M059J (cell line): ENCODE measurements at places on chromosomes 1 and 21.

GRCh38 chr1:4108758-4109627, 208.9 kb upstream of the C1orf174 start:
- DNase-seq, result no peak

- DNase-seq, result peak; percentile 82
Observed at GRCh38 chr21:36162631-36163030, 6.0 kb downstream of the DOP1B start.

DNA sequence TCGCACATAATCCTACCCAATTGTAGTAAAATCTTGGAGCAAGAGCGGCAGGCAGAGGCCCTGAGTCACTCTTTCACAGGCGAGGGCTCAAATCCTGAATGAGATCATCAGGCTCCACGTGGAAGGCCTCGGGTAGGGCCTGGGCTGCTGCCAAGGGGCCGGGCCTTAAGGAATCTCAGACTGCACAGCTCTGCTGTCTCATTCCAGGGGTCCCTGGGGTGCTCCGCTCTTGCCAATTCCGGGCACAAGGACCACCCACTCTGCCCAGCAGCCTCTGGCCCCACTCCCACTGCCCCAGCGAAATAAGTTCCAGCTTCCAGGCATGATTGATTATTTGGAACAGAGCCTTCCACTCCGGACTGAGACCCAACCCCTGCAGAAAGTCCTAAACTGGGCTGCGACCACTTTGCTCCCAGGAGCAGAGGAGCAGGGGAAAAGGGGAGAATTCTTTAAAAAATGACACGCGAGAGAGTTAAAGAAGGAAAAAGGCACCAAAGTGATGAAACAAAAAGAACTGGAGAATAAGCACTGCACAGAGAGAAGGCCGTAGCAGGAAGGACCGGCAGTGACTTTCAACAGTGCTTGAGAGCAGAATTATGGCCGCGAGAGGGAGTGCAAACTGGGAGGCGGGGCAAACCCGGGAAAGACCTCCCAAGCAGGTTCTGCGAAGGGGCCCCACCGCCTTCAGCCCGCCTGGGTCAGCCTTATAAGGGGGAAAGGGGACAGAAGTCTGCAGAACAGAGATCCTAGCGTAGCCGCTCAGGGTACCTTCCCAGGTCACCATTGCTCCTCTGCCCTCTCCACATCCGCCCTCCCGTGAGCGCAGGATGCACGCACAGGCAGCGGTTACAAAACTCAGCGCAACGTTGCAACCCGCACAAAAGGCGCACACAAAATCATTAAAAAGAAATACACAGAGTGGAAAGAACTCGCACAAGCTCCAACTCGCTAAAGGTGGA, 2.0 kb downstream of the ADAMTS1 start:
- peak; percentile 92 for DNase-seq

DNA sequence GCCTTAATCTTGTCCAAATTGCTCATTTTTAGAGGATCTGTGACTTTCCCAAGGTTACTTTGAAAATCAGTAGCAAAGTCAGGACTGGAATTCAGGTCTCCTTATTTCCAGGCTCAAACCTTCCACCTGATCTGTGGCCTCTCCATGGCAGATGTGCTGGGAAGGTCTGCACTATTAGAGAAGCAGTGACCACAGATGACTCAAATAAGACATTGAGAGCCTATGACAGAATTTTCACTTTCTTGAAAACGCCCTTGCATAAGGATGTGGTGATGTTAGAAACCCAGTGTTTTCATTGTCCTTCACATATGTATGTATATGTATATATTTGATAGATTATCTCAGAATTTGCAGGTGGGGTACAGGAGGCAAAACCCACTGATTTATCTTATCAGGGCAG, 45.3 kb downstream of the TTC39A start:
- DNase-seq, result no peak

DNA sequence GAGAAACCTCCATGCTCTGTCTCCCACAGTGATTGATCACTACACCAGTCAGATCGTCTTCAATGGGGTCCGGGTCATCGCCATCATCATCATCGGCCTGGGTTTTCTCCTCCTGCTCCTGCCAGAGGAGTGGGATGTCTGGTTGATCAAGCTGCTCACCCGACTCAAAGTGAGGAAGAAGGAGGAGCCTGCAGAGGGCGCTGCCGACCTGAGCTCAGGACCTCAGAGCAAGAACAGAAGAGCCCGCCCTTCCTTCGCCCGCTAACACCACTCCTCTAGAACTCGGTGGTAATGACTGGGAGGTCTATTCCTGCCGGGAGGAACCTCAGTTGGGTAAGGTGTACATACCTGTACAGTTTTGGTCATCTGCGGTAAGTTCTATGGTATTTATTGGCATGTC, 50.3 kb upstream of the COA6 start:
- peak; percentile 34 for DNase-seq

DNA sequence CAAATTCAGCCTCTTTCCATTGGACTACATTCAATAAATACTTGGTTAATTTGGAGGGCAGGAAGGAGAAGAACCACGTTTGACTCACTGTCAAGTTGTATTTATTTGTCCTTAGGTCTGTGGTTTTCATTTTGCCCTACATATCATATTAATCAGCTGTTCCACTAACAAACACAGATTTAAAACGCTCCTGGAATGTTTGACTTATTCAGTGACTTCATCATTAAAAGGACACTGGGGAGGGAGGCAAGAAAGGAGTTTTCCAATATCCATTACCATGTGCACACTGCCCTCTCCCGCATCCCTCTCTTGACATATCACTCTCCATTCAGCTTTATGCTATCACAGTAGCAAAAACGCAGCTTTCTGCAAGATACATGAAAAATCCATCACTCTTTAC, 98.2 kb upstream of the C1orf87 start:
- DNase-seq, result peak; percentile 68

DNA sequence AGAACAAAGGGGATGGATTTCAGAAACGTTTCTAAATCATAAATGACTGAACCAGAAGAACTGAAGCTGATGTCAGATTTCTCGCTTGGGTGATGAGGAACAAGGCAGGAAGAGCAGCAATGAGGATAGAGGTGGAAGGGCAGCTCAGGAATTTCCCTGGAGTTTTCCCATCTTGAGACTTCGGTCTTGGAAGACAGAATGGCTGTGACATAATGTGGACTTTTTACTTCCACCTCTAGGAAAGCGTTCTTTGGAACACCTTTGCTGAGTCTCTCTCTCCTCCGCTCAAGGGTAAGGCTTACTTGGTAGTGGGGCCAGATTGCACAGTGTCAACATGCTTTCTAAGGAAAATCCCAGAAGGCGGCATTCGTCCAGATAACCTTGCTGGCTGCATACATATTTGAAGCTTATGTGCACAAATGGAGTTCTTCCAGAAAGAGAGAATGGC, 36.6 kb downstream of the DEGS1 start:
- no peak for DNase-seq

DNA sequence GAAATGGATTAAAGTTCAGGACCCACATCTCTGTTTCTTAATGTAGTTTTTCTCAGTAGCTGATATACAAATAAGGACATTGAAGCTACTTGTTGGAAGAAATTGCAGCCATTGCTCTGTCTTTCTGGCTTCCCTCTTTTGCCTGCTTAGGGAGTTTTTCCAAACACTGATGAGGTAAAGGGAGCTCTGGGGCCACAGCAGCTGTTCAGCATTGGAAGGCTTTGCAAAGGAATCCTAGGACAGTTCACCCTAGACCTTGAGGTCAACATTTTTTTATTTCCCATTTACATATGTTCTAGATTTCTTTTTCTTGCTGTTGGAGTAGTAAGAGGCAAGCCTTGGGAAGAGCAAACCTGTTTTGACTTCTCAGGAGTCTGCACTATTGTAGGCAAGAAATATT, 126.9 kb upstream of the PLPPR5 start:
- no peak for DNase-seq

GRCh38 chr1:175794586-175794985, 51.2 kb upstream of the TNR start:
- no peak for DNase-seq

GRCh38 chr1:58815686-58816071, 31.8 kb upstream of the JUN start:
- DNase-seq, result no peak

DNA sequence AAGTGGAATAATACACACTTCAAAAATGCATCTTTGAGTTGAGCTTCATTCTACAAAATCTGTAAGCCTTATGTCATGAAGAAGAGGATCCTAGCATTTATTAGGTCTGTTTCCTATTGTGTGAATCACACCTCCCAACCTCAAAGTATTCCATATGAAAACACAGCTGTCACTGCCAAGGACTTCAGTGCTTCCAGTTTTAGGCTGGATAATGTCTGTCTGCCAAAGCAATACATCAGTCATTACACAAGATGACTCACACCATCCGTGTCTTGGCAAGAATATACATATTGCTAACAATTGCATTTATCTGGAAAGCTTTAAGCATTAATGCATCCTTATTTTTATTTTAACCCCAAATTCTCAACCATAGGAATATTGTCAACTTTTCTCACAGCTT, 125.7 kb upstream of the TMPRSS15 start:
- peak; percentile 13 for DNase-seq

DNA sequence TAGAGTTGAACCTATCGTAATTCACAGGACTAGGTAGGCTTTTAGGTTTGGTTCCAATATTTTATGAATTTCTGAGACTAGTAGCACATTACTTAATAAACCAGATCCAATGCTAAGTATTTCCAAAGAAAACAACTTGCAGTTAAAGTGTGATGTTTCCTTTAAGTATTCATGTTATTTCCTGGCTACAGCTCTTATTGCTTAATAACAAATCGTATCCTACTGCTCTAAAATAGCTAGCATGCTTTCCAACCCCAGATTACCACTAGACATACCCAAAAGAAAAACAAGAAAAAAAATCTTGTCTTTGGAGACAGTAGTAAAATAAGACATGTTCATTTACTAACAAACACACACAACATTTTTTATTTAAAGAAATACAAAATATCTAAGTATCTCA, 898 bp downstream of the KRTAP27-1 start:
- DNase-seq, result no peak
